ENCODE measurements at places on chromosomes 12 and 14.

DNA sequence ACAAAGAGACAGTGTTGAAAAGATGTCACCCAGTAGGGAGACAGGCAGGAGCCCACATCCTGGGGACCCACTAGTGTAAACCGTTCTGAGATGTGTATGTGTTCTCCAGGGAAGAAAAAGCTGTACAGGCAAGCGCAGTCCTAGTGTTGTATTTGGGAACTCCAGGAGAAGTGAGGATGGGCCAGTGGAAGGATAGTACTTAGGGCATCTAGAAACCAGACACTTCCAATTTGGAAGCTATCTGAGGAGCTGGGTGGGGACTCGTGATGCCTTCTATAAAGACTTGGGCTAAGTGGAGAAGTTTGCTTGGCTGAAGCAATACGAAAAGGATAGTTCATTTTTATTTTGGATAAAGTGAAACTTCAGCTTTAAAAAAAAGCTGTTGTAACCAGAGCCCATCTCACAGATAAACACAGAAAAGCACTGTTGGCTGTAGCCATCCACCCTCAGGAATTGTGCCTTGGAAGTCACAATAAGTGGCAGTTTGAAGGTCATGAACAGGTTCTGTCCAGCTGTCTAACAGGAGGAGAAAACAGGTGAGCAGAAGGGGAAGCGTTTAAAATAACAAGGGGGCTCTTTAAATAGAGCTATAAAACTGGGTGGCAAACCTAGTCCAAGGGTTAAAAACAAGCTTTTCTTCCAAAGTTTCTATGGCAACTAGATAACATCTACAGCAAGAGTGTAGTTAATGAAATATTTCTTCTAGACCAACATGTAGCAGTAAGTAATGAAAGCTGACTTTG is 108.0 kb upstream of the ARHGAP5 start:
- no peak for DNase-seq

- DNase-seq, result no peak
Measured at GRCh38 chr12:71223139-71223538, 65.3 kb upstream of the TSPAN8 start.

GRCh38 chr12:110780448-110780847 is 37.8 kb upstream of the PPP1CC start:
- no peak for DNase-seq

DNA sequence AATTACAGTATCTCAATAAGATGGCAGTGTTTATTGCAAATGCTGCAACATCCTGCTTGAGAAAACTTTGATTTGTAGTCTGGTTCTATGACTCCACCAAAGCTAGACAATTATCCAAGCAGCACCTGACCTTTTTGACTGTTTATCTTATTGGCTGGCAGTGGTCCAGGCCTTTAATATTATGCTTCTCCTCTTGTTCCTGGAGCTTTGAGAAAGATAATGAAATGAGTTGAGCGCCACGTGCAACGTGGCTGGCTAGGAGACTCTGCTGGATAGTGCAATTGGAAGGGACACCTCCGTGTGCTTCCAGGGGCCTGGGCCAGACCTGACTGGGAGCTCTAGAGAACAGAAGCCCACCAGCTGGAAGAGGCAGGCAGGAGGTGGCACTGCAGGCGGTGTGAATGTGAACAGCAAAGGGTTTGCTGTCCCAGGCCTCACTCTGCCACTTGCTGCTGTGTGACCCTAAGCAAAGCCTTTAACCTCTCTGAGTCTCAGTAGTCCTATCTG is 349.3 kb downstream of the CACNA1C start:
- DNase-seq, result no peak

DNA sequence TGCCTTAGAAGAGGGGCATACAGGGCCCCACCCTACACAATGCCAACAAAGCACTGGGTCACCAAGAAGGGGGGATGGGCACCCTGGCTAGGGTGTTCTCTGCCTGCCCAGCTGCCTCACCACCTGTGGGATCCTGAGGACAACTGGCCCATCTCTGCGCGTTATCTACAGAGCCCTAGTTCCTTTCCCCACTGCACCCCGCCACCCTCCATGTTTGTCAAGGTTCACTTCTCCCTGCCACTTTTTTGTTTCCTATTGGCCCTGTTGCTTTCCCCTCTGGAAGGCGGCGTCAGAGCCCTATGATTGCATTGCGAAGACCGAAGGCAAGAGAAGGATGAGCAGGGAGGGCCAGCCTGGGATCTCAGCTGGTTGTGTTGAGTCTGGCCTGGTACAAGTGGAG is 1.6 kb downstream of the SLC48A1 start:
- DNase-seq, result no peak

GRCh38 chr12:123021688-123022604 is 41.5 kb downstream of the ARL6IP4 start:
- DNase-seq, result peak; percentile 18

- no peak for DNase-seq
Measured at GRCh38 chr12:24991209-24992049, 42.5 kb upstream of the BCAT1 start.

Measured in pancreas (tissue), 10 donors.